Glomerular endothelial cell (primary cell): ENCODE measurements at places on chromosomes 12 and 14. TPM values are rescaled to one million over a fixed set of nuclear protein-coding genes. Genes with fewer than 3 reads are reported as not detected.

DNA sequence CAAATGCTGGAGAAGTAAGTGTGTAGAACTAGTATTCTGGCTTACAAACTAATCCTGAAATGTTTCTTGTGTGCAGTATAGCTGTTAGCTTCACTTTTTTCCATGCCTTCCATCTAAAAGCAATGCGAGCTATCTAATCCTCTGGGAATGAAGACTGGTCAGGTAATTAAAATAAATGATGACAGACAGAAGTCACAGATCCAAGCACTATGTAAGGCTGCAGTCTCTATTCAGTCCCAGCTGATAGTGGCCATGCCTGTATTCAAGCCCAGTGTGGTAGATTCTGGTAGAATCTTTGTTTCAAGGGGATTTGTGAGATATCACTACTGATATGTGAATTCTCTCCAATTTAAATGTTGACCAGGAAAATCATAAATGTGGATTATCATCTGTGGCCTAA, 637.2 kb downstream of the TMTC2 start:
- no peak for DNase-seq

The C12orf56 gene
- not detected in 2 replicates for total RNA-seq

GRCh38 chr14:91243074-91243471, 1.4 kb downstream of the GPR68 start:
- no peak for DNase-seq

- DNase-seq = no peak
Observed at GRCh38 chr12:106740818-106741217, 33.7 kb upstream of the RIC8B start.

- no peak for DNase-seq
Observed at GRCh38 chr12:51326698-51327439, 2.9 kb upstream of the BIN2 start.

- DNase-seq = no peak
Observed at GRCh38 chr12:85484387-85484786, 204.4 kb downstream of the ALX1 start.
